ENCODE measurements at places on chromosomes 2 and 18.

GRCh38 chr2:162056796-162057399 is 17.1 kb downstream of the DPP4 start:
- DNase-seq: no peak

DNA sequence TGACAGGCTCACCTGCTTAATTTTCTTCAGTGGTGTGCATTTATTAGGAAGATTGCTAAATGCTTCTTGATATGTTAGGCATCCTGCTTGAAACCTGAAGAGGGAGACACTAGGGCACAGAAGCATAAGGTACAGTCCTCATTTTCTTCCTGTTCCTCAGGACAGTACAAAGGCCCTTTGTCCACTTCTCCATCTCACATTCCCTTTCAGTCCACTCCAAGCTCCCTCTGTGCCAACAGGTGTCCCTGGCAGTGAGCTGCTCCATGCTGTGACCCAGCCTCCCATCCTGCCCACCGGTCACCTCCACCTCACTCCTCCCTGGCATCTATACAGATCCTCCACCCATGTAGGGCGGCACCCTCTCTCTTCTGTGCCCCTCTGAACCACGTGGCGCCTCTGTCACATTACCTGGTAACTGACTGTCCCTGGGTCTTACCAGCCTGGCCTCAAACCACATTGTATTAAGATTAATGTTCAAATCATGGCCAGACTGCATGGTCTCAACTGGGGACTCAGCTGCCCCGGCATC is 162.8 kb downstream of the VAPA start:
- DNase-seq: no peak

GRCh38 chr18:55102501-55102900 is 143.2 kb upstream of the CCDC68 start:
- DNase-seq: no peak

DNA sequence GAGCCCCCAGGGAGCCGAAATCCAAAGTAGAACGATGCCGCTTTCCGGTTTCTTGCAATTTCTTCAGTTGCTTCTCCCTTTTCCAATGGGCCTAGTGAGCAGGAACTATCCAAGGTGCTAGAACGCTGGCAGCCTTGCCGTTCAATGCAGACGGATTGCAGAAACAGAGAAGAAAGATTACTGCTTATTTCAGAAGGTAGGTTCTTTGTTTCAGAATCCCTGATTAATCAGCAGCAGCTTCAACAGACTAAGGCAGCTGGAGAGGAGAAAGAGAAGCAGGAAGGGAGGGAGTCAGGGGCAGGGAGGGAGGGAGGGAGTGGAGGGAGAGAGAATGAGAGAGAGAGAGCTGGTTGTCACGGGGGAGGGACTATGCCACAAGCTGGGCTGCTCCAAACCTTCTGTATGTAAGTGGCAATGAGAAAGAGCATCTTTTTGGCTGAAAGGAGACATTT is 576 bp downstream of the NYAP2 start:
- DNase-seq: no peak

DNA sequence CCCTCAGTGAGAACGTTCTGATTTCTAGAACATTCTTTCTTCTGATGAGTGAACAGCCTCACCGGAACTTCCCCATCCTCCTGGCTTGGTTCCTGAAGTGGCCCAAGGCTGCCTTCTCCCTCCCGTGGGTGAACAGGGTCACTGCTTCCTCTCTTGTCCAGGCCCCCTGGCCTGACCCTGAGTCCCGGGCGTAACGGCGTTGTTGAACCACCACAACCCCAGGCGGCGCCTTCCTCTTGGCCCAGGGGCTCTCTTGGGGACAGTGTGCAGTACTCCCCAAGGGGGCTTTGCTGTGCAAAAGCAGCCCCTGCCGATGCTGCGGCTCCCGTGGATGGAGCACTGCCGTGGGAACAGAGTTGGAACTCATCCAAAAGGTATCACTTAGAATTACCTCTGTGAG is 147.2 kb downstream of the TSN start:
- DNase-seq: no peak

- DNase-seq: no peak
These were observed 41.0 kb downstream of the SP110 start for GRCh38 chr2:230178546-230179485.

GRCh38 chr2:71697106-71698004 is 244.0 kb downstream of the DYSF start:
- no peak for DNase-seq

Data from activated CD8-positive, alpha-beta memory T cell treated with anti-CD3 and anti-CD28 coated beads for 48 hours (primary cell).